Astrocyte (in vitro differentiated cells and primary cell): ENCODE measurements at places on chromosomes 3 and 15. TPM values are rescaled to one million over a fixed set of nuclear protein-coding genes. Genes with fewer than 3 reads are reported as not detected.

Gene KAT2B
- total RNA-seq: 4.9 and 6.2 TPM in 2 replicates

Gene ZNF385D
- 7.8 and 8.0 TPM in 2 replicates for total RNA-seq

Gene CFAP100
- total RNA-seq: not detected in 2 replicates

Gene TGM5
- 0.16 TPM in 1 of 2 replicates, not detected in the other for total RNA-seq

Gene FBXW12
- total RNA-seq: not detected in 2 replicates

Gene GOLGA6L26
- not detected in 2 replicates for total RNA-seq

Gene TTLL3
- 25.4 and 29.8 TPM in 2 replicates for total RNA-seq

Gene ACAN
- total RNA-seq: 0.34 and 0.36 TPM in 2 replicates

Gene GOLGA6L4
- 3.3 and 4.6 TPM in 2 replicates for total RNA-seq

Gene GRK7
- not detected in 2 replicates for total RNA-seq

Gene FEZF2
- not detected in 2 replicates for total RNA-seq

Gene ZNF501
- 1.2 and 2.2 TPM in 2 replicates for total RNA-seq

Gene ECE2
- total RNA-seq: not detected in 2 replicates

- no peak for DNase-seq
- no peaks in the 10 kb centered on the region for H3K36me3 ChIP-seq
- H3K4me3 ChIP-seq: no peak overlapping the region
- H3K4me1 ChIP-seq: no peaks in the 10 kb centered on the region
- H3K27me3 ChIP-seq: peaks cover 13% of the 10 kb centered on the region
- no peak overlapping the region for H3K27ac ChIP-seq
Measured at GRCh38 chr15:74769463-74770025, 12.3 kb upstream of the CSK start.

- no peaks in the 10 kb centered on the region for H3K27me3 ChIP-seq
- DNase-seq: no peak
- no peak overlapping the region for H3K27ac ChIP-seq
- no peak overlapping the region for H3K4me3 ChIP-seq
Measured at GRCh38 chr15:37009288-37009687, 91.1 kb downstream of the MEIS2 start.

GRCh38 chr3:69472093-69472492 lies 86.2 kb upstream of the FRMD4B start:
- peaks cover 2% of the 10 kb centered on the region for H3K27me3 ChIP-seq
- no peak for DNase-seq
- no peak overlapping the region for H3K27ac ChIP-seq
- H3K4me3 ChIP-seq: no peak overlapping the region
- H3K4me1 ChIP-seq: no peaks in the 10 kb centered on the region

- no peak for DNase-seq
- H3K4me1 ChIP-seq: no peaks in the 10 kb centered on the region
- H3K4me3 ChIP-seq: no peak overlapping the region
Measured at GRCh38 chr3:94735354-94735753, 672.5 kb downstream of the NSUN3 start.

DNA sequence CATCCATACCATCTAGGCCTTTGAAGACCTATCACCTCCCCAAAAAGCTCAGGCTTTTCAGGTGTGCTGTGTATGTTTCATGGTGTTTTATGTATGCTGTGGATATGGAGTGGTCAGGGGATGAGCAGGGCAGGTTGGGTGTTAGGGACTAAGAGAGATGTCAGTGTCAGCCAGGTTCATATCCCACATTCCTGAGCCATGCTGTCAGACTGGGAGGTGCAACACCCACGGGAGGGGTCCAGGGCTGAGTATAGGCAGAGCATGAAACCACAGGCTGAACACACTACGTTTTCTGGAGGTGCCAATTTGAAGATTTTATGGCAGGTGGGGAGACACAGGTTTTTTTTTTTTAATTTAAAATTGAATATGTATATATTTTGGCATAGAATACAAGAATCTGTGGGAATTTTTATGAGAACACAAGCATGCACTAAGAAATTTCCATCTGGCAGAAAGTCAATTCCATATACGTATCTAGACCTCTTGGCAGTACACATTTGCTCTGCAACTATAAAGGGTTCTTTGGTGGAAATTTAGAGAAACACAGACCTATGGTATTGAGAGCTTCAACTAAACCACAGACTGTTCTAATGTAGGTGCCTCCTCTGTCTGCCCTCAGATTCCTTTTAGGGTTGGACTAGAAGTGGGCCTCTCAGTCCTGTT lies 101.9 kb upstream of the RNU6-1 start:
- no peaks in the 10 kb centered on the region for H3K27me3 ChIP-seq
- H3K36me3 ChIP-seq: no peaks in the 10 kb centered on the region
- H3K4me1 ChIP-seq: peaks cover 18% of the 10 kb centered on the region

DNA sequence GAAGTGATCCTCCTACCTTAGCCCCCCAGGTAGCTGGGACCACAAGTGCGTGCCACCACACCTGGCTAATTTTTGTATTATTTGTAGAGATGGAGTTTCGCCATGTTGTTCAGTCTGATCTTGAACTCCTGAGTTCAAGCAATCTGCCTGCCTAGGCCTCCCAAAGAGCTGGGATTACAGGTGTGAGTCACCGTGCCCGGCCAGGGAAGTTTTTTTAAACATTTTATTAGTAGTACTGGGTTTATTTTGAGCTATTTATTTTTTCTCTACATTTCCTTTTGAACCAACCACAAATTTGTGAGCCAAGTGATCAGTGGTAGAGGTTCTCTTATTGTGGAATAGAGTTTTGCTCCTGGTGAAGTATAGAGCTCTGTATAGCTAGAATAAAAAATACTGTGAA lies 33.7 kb downstream of the ARMC8 start:
- no peak overlapping the region for H3K4me3 ChIP-seq
- no peak overlapping the region for H3K27ac ChIP-seq
- no peaks in the 10 kb centered on the region for H3K4me1 ChIP-seq
- DNase-seq: no peak
- peaks cover 10% of the 10 kb centered on the region for H3K36me3 ChIP-seq

DNA sequence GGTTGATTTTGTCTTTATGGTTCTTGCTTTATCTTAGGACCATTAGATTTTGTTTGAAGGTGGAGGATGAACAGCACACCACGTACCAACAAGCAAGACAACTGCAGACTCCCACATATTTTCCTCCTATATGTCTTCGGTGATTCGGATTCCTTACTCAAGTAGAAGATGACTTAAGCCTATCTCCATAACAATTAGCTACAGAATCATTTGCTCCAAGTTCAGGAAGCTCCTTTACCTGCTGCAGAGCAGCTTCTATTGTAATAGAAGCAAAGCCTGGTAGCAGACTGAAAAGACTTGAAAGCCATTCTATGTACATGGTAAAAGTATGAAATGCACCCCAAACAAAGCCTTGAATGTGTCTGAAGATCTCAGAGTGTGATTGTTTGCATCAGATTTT lies 229.0 kb downstream of the SOX2 start:
- no peaks in the 10 kb centered on the region for H3K4me1 ChIP-seq
- H3K4me3 ChIP-seq: no peak overlapping the region
- peaks cover 2% of the 10 kb centered on the region for H3K27me3 ChIP-seq
- H3K36me3 ChIP-seq: no peaks in the 10 kb centered on the region
- DNase-seq: no peak
- H3K27ac ChIP-seq: no peak overlapping the region

- no peak overlapping the region for H3K4me3 ChIP-seq
- DNase-seq: no peak
- H3K27me3 ChIP-seq: peaks cover 1% of the 10 kb centered on the region
- no peak overlapping the region for H3K27ac ChIP-seq
- H3K36me3 ChIP-seq: no peaks in the 10 kb centered on the region
- no peaks in the 10 kb centered on the region for H3K4me1 ChIP-seq
Measured at GRCh38 chr3:66211779-66212178, 9.0 kb upstream of the SLC25A26 start.

DNA sequence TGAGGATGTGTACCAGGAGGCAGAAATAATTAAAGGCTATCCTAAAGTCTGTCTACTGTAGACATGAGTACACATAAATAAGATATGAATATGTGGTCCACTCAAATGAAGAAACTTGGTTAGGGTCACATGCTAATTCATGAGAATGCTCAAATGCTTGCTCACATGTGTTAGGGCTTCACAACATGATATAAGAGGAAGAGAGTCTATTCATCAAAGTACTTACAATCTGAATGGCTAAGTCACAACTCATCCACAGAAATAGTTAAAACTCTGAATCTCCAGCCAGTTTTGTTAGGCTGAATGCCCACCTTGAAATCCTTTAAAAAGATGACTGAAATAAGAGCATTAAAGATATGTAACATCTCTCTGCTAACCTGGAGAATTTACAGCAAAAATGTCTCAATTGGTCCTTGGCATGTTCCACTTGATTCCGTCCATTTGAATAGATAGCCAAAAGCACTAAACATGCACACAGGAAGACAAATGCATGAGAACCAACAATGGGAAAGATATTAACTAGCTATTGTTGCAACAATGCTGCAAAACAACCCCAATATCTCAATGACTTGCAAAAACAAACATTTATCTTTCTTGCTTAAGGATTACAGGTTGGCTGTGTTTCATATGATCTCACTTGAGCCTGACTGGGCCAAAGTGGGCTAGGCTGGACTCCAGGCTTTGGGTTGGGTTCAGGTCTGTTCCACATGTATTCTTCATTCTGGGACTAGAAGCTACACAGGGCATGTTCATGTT lies 10.6 kb upstream of the TBC1D5 start:
- H3K4me3 ChIP-seq: no peak overlapping the region
- no peaks in the 10 kb centered on the region for H3K4me1 ChIP-seq
- DNase-seq: no peak
- H3K27ac ChIP-seq: no peak overlapping the region
- H3K27me3 ChIP-seq: no peaks in the 10 kb centered on the region

DNA sequence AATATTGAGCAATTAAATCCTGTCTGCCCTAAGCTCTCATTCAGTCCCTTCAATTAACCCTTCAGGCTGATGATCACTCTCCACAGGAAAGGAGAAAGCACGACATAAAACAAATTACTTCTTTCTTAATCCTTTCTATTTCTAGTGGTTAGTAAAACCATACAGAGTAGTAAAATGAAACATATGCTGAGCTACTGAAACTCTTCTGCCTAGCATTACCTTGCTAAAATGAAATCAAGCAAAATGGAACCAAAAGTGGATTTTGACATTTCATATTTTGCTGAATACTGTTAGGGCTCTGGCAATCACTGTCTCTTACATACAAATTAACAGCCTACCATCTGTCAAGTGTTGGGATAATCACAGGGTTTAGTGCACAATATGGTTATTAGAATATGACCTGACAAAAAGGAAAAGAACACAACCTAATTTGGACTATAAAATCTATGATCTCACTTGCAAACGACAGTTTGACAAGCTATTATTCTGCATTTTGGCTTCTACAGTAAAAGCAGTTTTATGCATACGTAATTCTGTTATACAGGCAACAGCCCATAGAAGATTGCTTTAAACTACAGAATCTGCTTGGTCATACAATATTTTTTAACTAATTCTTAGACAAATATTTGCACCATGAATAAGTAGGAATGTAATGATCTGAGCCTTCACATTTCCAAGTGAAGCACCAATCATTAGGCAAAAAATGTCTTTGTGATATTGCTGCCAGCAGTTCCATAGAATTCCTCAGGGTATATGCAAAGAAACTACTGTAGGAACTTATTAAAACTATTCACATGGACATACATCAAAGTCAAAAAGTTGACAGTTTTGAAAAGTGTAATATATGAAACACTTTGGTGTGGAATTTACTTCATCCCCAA lies 105.0 kb downstream of the FHIT start:
- DNase-seq: peak; percentile 15
- H3K27ac ChIP-seq: no peak overlapping the region
- H3K36me3 ChIP-seq: no peaks in the 10 kb centered on the region
- H3K4me3 ChIP-seq: no peak overlapping the region
- H3K4me1 ChIP-seq: no peaks in the 10 kb centered on the region

GRCh38 chr3:158165730-158166129 lies 55.8 kb downstream of the RSRC1 start:
- H3K4me1 ChIP-seq: peaks cover 28% of the 10 kb centered on the region
- no peaks in the 10 kb centered on the region for H3K27me3 ChIP-seq
- peak; percentile 6 for DNase-seq
- H3K4me3 ChIP-seq: no peak overlapping the region

DNA sequence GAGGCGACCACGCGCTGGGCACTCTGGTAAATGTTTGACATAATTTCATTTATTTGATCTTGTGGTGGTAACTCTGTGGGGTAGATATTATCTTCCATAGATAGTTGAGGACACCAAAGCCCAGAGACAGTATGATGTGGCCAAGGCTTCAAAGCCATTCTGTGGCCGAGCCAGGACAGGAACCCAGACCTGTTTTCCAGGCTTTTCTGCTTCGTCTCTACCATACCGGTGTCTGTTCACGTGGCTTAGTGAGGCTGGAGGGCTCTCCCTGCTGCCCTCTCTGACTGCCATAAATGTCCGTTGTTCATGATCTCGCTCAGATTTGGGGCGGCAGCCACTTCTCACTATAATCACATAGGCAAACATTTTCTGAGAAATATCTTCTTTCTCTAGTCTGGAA lies 134.7 kb downstream of the PEX5L start:
- DNase-seq: no peak
- H3K36me3 ChIP-seq: no peaks in the 10 kb centered on the region
- H3K4me3 ChIP-seq: no peak overlapping the region
- peaks cover 6% of the 10 kb centered on the region for H3K27me3 ChIP-seq
- no peak overlapping the region for H3K27ac ChIP-seq

DNA sequence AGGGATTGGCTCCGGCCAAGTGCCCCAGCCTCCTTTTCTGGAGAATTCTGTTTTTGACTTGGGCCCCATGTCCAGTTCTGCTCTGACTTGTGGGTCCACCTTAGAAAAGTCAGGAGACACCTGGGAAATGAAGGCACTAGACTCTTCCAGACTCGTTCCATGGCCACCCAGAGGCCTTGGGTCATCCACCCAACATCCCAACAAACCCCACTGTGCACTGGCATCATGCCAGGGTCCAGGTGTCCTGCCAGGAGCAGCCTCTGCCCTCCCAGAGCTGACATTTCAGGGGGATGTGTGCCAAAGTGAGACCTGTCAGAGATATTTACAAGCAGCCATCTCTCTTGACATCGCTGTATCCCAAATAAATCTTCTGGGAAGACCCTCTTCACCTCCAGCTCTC lies 13.2 kb downstream of the SPATA12 start:
- no peak for DNase-seq
- no peaks in the 10 kb centered on the region for H3K36me3 ChIP-seq
- H3K27me3 ChIP-seq: no peaks in the 10 kb centered on the region
- H3K4me1 ChIP-seq: peaks cover 11% of the 10 kb centered on the region
- no peak overlapping the region for H3K27ac ChIP-seq

- H3K4me3 ChIP-seq: no peak overlapping the region
- DNase-seq: no peak
- H3K36me3 ChIP-seq: peaks cover 54% of the 10 kb centered on the region
- no peaks in the 10 kb centered on the region for H3K27me3 ChIP-seq
- peaks cover 49% of the 10 kb centered on the region for H3K4me1 ChIP-seq
Measured at GRCh38 chr3:134355416-134355815, 18.8 kb downstream of the AMOTL2 start.

DNA sequence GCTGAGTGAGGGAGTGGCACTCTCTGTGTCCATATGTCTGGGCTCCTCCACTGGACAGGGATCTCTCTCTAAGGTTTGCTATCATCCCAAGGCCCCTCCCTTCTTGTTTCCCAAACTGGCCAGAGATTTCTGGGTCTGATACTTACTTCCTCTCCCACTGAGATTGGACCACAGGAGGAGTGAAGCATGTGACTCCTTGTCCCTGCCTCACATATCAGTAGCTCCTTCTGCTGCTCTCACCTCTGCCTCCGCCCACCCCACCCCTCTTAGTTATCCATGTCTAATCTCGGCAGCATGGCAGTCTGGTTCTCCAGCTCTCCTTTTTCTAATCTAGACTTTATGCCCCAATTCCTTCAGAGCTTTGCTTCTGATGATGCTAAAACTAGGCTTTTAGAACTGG lies 223.1 kb downstream of the RPLP1 start:
- DNase-seq: no peak
- no peaks in the 10 kb centered on the region for H3K4me1 ChIP-seq
- H3K27ac ChIP-seq: no peak overlapping the region
- peaks cover 43% of the 10 kb centered on the region for H3K27me3 ChIP-seq
- H3K4me3 ChIP-seq: no peak overlapping the region
